NCI-H510A treated with DMSO at 0.1 percent for 48 hours (cell line): ENCODE measurements at places on chromosomes 5 and 9.

DNA sequence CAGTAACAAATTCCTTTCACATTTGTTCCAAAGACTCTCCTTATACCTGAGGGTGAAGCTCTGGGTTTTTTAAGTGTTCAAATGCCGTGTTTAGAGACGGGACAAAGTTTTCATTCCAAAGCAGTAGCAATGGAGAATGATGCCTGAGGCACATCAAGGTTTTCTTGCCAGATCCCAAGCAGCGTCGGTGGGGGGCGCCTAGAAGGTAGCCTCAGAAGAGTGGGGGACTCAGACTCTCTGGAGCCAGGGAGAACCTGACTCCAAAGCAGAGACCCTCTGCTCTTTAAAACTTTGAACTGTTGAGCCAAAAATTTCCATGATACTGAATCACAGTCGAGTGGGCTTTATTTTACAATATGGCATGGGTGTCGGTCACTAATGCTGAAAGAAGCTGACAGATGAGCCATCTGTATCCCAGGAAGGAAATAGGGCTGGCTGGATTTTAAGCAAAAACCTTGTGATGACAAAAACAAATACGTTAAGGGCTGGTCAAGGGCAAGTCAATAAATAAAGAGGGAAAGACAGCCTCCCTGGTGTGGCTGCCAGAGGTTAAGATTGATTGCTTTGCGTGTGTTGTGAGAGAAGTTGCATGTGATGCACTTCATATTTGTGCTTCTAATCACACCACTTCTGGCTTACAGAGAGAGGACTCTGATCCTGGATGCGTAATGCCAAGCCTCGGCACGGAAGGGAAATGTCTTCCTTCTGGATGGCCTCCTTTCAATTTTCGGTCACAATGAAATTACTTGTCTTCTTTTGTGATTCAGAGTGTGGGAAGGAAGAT lies 161.1 kb upstream of the EFNA5 start:
- peak; percentile 17 for DNase-seq

- peak; percentile 22 for DNase-seq
Observed at GRCh38 chr9:76835571-76836283, 70.2 kb downstream of the PRUNE2 start.

DNA sequence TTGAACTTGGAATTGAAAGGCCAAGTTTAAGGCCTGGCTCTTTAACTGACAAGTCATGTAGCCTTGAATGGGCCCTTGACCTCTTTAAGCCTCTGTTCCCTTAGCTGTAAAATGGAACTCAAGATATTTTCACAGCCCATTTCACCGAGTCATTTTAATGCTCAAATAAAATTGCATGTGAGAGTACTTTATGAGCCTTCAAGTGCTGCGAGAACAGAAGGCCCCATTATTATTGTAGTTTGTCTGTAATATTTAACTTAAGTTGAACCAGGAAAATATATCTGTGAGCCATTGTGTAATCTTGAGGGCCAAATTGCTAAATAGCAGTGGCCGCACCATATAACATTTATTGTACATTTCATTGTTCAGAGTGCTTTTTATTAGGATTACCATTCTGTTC lies 249.9 kb downstream of the NTRK2 start:
- no peak for DNase-seq

DNA sequence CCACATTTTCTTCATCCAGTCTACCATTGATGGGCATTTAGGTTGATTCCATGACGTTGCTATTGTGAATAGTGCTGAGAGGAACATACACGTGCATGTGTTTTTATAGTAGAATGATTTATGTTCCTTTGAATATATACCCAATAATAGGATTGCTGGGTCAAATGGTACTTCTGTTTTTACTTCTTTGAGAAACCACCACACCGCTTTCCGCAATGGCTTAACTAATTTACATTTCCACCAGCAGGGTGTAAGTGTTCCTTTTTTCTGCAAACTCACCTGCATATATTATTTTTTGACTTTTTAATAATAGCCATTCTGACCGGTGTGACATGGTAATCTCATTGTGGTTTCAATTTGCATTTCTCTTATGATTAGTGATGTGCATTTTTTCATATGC lies 82.2 kb upstream of the RFX3 start:
- no peak for DNase-seq

- DNase-seq: no peak
Observed at GRCh38 chr5:158032246-158032645, 173.3 kb upstream of the CLINT1 start.

GRCh38 chr9:121185178-121185745 lies 16.4 kb downstream of the RAB14 start:
- DNase-seq: no peak

- DNase-seq: no peak
Observed at GRCh38 chr9:14342736-14343135, 28.8 kb upstream of the NFIB start.

DNA sequence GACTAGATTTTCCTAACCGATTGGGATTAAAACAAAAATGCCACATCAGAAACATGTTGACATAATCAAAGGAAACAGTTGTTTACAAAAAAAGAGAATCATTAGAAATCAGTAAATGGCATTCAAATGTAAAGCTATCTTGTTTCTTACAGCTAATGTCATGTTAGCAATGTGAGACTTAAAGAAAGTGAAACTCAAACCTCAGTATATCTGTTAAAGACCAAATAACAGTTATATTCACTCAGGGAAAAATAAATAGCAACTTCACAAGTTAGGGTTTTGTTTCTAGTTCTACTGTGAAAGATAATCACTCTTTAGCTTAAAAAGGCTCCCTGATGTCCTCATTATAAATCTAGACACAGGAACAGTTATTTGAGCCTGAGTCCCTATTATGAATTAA lies 189.3 kb upstream of the EFNA5 start:
- DNase-seq: no peak

DNA sequence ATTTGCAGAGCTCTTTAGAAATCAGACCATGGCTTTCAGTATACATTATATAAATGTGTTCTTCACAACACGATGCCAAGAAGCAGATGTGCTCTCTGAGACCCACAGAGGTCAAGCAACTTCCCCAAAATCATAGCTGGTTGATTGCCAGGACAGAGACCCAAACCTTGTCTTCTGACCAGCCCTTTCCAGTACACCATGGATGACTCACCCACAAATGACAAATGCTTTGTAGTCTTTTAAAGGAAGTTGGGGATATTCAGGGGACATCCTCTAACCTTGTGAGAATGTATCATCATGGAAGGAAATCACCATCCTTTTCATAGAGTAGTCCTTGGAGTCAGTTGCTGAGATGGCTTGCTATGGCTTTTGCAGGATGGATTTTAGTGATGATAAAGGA lies 30.1 kb downstream of the ZNF462 start:
- DNase-seq: no peak

GRCh38 chr5:68771221-68771620 lies 322.6 kb upstream of the SLC30A5 start:
- no peak for DNase-seq

- DNase-seq: no peak
Observed at GRCh38 chr5:116032094-116032517, at the start of gene ARL14EPL. TSS of gene ARL14EPL (plus strand) at chr5:116032472. CDS start at chr5:116051466, 18,994 bp downstream.
